ENCODE measurements at places on chromosomes 3 and 15.

- peak; percentile 36 for DNase-seq
Measured at GRCh38 chr3:45640724-45641361, 46.3 kb downstream of the LIMD1 start.

DNA sequence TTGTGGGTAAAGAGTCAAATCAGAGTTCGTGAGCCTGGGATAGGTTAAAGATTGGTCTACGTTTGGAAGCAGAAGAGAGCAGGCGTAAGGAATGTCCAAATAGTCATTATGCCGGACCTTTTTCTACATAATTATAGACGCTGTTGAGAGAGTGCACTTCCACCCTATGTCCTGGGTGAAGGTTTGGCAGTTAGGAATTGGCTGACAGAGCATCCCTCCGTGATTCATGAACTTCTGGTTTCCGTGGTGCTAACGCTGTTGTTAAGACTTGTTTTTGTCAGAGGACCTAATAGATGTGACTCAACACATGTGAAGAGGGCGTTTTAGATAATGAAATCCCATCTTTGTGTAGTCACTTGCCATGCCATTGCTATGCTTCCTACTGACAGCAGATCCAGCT lies 1.1 kb downstream of the EAF1 start:
- peak; percentile 57 for DNase-seq

- DNase-seq: no peak
Measured at GRCh38 chr3:11588755-11589154, 55.0 kb downstream of the VGLL4 start.

- DNase-seq: no peak
Measured at GRCh38 chr3:45773072-45773471, 23.3 kb downstream of the SLC6A20 start.

DNA sequence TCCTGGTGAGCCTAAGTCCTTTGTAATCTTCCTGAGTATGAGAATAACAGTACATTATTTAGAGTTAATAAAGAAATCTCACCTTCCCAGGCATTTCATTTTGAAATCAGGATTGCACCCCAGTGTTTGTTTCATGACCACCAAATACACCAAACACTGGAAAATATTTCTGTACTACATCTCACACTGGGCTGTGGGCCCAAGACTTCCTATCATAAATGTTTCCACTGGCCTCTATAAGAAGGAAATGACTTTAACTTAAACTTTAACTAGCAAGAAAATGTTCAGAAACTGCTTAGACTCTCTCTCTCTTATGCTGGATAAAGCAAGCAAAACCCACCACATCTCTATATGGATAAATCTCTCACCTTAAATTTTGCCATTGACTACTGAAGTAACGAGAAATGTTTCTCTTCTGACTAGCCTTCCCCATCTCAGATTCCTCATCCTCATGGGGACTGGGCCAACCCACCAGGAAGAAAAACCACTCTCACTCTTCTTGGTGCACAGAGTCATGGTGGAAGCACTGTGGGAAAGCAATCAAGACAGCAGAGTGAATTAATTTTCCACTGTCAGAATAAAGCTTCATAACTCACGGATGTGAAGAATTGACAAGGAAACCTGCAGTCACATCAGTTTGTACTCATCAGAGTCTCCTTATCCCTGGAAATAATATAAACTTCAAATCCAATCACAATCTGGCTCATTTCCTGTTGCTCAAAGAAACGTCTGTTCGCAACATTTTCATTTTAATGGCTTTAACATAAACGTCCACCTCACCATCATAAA lies 859.6 kb downstream of the EPHA3 start:
- no peak for DNase-seq

DNA sequence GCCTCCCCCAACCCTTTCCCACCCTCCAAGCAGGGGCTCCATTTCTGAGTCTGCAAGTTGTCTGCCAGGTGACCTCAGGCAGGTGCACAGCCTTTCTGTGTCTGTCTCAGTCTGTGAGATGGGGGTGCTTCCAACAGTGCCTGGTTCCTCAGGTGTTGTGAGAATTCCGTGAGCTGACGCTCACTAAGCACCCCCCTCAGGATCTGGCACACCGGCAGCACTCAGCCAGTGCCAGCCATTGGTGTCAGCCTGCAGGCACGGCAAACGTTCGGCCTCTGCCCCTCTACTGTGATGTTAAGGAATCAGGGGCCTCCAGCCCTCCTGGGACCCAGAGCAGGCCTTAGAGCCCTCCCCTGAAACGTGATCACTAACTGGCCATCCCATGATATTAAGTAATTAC lies 2.4 kb downstream of the KLF15 start:
- no peak for DNase-seq

- DNase-seq: peak; percentile 65
Measured at GRCh38 chr3:151439652-151440125, 21.2 kb downstream of the IGSF10 start.

GRCh38 chr3:102079809-102080197 lies 230.5 kb downstream of the NFKBIZ start:
- no peak for DNase-seq

- DNase-seq: no peak
Measured at GRCh38 chr15:70164156-70164900, 66.6 kb upstream of the TLE3 start.

GRCh38 chr15:34182942-34183341 lies 27.0 kb downstream of the KATNBL1 start:
- no peak for DNase-seq

- DNase-seq: peak; percentile 51
Measured at GRCh38 chr3:154884952-154885351, 195.2 kb upstream of the MME start.

- DNase-seq: no peak
Measured at GRCh38 chr3:117910820-117911521, 1123.7 kb downstream of the IGSF11 start.

DNA sequence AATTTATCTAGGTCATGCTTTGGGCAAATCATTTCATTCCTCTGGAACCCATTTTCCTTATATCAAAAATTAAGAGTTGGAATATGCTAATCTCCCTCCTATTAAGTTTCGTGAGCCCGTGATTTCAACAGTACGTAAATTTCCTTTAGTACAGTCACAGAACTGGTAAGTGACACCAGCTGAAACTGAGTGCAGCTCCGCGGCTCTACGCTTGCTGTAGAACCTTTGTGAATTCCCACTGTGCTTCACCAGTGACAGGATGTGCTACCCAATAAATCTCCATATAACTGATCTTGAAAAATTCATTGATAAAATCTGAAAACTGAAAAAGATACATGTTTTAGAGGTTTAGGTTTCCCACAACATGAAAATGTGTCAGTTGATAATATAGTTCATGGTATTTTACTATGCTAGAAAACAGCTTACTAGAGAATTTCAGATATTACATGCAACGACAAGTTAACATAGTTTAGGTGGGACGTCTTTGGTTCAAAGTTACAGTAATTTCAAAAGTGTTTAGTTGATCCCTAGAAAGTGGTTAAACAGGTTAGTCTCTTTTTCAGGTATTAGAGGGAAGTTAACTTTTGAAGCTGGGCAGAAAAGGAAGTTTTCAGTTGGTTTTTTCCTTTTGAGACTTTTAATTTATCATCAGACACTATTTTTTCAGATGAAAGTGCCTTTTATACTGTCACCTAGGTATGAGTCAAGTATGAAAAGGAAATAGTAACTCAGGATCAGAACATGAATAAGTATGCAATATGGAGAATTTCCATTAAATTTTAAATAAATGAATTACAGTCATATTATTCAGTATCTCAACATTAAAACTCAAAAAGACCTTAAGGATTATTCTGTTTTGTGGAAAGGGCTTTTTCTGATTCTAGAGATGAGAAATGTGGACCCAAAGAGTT lies 57.0 kb downstream of the PPARG start:
- DNase-seq: no peak

- DNase-seq: no peak
Measured at GRCh38 chr3:122538956-122539490, 24.3 kb upstream of the KPNA1 start.

- DNase-seq: no peak
Measured at GRCh38 chr3:25479727-25480010, 51.6 kb downstream of the RARB start.

- DNase-seq: no peak
Measured at GRCh38 chr3:195763843-195764825, 43.4 kb downstream of the MUC20 start.

DNA sequence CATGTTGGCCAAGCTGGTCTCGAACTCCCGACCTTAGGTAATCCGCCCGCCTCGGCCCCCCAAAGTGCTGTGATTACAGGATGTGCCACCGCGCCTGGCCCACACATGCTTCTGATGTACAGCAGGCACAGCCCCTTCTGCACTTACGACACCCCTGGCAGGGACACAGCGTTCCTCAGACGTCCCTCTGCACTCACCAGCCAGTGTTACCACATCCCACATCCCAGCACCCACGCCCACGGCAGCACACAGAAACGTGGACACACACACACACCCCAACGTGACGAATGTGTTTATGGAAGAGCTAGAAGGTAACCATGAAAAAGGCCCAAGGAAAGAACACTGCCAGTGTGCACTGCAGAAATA lies 576 bp upstream of the RPAP1 start:
- no peak for DNase-seq

- peak; percentile 57 for DNase-seq
Measured at GRCh38 chr3:190193210-190193609, 72.5 kb upstream of the P3H2 start.

DNA sequence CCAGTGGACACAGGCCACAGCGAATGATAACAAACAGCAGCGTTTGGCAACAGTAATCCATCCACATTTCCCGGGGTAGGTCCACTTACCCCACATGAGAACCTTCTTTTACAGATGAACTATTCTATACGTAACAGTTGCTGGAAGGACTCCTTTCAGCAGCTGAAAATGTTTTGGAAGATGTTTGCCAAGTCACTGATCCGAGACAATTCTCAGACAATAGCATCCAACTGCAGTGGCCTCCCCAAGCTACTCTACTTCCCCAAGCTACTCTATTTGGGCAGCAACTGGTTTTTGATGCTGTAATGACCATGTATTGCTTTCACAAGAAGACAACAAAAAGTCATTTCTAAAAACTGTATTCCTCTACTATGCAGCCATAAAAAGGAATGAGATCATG lies 87.5 kb downstream of the ADAMTS17 start:
- DNase-seq: no peak

GRCh38 chr3:9398700-9399336 lies 1.4 kb downstream of the SETD5 start:
- peak; percentile 42 for DNase-seq

DNA sequence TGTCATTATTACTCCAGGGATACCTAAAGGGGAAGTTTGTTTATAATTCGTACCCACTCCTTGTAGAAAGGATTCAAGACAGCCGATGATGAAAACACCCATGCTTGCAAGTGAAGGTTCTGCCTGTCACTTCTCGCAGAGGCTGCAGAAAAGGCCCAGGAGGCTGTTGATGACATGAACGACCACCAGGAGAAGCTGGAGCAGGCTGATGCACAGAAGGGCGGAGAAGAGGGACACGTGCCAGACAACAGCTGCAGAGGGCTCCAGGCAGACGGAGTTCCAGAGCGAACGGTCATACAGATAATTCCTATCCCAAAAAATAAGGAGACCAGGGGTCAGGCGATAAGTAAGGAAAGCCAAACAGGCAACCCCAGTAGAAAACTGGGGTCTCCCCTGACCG lies 5.7 kb upstream of the DYNLT2B start:
- peak; percentile 36 for DNase-seq

DNA sequence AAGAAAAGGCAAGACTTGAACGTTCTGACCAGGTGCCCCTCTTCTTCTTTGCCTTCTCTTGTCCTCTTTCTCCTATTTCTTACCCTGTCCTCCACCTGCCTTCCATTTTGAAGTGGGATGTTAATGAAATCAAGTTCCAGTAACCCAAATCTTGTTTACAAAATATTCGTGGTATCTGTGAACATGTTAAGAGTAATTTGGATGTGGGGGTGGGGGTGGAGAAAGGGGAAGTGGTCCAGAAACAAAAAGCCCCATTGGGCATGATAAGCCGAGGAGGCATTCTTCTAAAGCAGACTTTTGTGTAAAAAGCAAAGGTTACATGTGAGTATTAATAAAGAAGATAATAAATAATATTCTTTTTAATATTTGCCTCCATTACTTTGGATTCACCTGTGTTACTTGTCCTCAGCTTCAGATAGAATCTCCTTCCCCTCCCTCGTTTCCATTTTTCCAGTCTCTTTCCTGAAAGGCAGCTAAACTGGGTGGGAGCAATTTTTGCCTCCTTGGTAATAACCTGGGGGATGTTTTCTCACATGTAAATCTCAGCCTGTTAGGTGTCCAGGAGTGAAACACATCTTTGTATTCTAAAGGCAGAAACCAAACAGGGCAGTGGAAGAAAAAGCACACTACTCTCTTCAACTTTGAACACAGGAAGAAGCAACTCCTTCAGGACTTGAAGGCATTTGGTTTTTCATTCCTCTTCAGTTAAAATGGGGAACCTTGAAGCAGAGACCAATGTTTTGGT lies 3.2 kb downstream of the CHST2 start:
- no peak for DNase-seq

DNA sequence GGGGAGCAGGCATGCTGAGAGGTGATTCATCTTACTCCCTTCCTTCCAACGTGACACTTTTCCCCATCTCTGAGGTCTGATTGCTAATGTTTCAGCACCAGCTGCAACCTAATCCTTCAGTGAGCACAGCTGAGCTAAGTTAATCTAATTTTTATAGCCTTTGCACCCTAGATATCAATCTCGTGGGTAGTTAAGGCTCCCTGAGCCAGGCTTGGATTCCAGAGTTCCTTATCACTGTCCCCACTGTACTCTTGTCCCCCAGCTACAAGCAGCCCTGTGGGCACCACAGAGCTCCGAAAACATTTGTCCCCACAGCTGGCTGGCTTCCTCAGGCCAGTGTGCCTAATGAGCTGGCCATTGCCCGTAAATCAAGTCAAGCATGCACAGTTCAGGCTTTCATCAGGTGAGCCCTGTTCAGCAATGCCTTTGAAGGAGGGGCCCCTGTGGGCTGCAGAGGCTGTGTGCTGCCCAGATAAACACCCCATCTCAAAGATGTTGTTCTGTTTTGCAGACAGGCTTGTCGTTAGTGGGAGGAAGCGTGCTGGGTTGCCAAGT lies 376.9 kb upstream of the RASGRP1 start:
- DNase-seq: no peak

GRCh38 chr15:87570206-87570605 lies 686.3 kb downstream of the NTRK3 start:
- no peak for DNase-seq

DNA sequence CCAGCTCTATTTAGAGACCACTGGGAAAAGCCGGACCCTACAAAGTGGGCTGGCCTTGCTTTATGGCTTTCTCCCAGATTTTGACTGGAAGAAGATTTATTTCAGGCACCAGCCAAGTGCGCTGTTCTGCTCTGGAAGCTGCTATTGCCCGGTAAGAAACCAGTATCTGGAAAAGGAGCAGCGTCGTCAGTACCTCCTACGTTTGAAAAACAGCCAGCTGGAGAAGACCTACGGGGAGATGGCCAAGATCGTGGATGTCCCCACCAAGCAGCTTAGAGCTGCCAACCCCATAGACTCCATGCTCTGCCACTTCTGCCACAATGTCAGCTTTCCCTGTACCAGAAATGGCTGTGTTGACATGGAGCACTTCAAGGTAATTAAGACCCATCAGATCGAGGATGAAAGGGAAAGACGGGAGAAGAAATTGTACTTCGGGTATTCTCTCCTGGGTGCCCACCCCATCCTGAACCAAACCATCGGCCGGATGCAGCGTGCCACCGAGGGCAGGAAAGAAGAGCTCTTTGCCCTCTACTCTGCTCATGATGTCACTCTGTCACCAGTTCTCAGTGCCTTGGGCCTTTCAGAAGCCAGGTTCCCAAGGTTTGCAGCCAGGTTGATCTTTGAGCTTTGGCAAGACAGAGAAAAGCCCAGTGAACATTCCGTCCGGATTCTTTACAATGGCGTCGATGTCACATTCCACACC lies 60.9 kb downstream of the PXYLP1 start:
- DNase-seq: no peak
